ENCODE measurements at places on chromosomes 2 and 18. TPM values are rescaled to one million over a fixed set of nuclear protein-coding genes. Genes with fewer than 3 reads are reported as not detected.

DNA sequence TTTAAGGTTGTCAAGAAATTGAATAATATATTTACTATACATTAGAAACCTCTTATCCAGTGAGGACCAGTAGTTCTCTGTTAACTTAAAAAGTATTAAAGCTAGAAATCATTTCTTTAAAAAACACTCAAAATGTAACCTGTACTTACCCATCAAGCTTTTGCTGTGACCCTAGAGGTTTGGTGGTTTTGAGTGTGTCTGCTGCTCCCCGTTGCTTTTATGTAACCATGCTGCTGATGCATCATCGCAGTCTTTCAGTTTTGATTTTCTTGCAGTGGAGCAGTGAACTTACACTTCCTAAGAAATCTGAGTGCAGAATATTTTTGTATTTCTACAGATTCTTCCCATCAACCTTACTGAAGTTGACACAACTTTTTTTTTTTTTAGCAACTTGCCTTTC lies 34.2 kb downstream of the MRPS9 start:
- H3K36me3 ChIP-seq: peaks cover 17% of the 10 kb centered on the region
- no peak overlapping the region for H3K27ac ChIP-seq
- no peak for DNase-seq
- no peaks in the 10 kb centered on the region for H3K27me3 ChIP-seq
- H3K4me3 ChIP-seq: no peak overlapping the region
- no peaks in the 10 kb centered on the region for H3K4me1 ChIP-seq

DNA sequence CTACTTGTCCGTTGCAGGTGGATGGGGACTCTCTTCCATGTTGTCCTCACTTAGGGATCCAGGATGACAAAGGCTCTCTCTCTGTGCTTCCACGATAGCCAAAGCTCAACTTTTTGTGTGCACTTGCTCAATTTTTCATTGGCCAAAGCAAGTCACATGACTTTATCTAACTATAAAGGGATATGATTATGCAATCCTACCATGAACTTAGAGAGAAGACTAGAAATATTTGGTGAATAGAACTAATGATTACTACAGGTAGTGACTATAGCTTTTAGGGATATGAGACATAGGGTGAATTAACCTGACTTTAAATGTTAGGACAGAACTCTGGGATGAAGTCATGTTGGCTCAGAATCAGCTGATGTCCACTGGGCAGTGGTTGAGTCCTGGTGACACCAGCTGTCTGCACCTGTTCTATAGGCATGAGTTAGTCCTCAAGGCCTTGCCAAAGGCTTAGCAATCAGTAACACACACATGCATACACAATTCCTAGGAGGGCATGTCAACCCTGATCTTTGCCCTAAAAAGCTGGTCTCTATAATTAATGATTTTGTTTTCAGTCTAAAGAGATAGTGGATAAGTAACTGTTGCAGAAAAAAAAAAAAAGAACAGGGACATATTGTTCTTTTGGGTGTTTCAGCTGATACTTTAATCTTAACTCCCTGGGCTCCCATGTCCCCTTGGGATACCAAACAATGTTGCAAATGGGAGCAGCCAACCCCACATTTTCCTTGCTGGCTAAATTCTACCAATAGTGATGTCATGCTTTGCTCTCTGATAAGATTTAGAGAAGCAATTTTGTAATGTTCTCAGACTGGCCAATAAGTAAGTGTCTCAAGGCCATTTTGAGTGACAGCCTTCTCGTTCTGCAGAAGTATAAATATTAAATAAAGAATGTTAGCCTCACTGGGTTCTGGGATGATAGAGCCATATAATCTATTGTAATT lies 12.5 kb upstream of the HK2 start:
- no peaks in the 10 kb centered on the region for H3K27me3 ChIP-seq
- H3K4me3 ChIP-seq: no peak overlapping the region
- H3K27ac ChIP-seq: no peak overlapping the region
- no peak for DNase-seq
- no peaks in the 10 kb centered on the region for H3K36me3 ChIP-seq
- H3K4me1 ChIP-seq: no peaks in the 10 kb centered on the region

- no peak overlapping the region for H3K4me3 ChIP-seq
- H3K27me3 ChIP-seq: no peaks in the 10 kb centered on the region
- H3K36me3 ChIP-seq: no peaks in the 10 kb centered on the region
- no peaks in the 10 kb centered on the region for H3K4me1 ChIP-seq
- DNase-seq: no peak
Observed at GRCh38 chr2:130327703-130328527, 14.8 kb upstream of the IMP4 start.

- H3K36me3 ChIP-seq: no peaks in the 10 kb centered on the region
- no peaks in the 10 kb centered on the region for H3K4me1 ChIP-seq
- no peak for DNase-seq
- H3K4me3 ChIP-seq: no peak overlapping the region
- H3K27ac ChIP-seq: no peak overlapping the region
Observed at GRCh38 chr2:101231937-101232730, 20.6 kb upstream of the CNOT11 start.

DNA sequence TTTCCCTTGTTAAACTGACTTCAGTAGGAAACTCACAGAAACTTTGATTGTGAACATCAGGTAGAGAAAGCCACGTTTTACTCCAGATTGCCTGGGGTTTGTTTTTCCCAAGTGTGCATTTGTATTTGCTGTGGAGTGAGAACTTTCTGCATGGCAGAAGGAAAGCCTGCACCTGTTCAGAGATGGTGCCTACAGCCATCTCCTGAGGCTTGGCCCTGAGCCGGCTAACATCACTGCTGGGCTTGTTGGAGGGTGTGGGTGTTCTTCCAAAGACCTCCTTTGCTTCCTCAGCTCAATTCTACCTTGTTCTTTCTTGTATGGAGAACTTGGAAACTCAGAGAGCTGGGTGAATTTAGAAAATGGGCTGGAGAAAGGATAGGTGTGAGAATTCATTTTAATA lies 16.1 kb downstream of the KCNS3 start:
- H3K4me1 ChIP-seq: peaks cover 22% of the 10 kb centered on the region
- H3K27me3 ChIP-seq: no peaks in the 10 kb centered on the region
- peak overlapping the region; percentile 50 for H3K27ac ChIP-seq
- DNase-seq: peak; percentile 57

DNA sequence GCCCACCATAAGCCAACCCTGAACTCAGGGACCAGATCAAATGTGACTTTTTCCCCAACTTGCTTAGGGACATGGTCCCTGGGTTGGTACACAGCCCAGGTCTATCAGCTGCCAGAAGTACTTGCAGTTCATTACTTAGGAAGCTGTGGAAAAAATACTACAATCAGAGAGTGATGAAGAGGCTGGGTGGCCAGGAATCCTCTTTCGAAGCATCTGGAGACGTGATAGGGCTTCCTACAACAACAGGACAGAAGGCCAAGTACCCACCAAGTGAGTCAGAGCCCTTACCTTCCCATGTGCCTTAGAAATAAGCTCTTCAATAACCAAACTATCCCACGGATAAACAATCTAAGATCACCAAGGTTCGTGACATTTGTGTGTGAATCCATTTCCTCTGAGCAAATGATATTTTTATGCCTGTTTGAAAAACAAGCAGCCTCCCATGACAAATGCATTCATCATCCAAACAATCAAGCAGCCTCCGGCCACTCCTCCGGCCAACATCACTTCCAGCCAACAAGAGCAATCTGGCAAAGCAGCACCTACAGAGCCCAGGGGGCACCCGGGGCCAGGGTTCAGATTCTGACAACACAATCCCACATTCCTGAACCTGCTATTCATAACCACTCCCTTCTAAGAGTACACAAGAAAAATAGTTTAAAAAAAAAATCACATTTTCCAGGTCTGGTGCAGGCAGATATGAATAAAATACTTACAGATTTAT lies 26.4 kb downstream of the TBC1D8 start:
- H3K27me3 ChIP-seq: no peaks in the 10 kb centered on the region
- no peaks in the 10 kb centered on the region for H3K36me3 ChIP-seq
- peaks cover 66% of the 10 kb centered on the region for H3K4me1 ChIP-seq
- H3K4me3 ChIP-seq: peak overlapping the region; percentile 31

DNA sequence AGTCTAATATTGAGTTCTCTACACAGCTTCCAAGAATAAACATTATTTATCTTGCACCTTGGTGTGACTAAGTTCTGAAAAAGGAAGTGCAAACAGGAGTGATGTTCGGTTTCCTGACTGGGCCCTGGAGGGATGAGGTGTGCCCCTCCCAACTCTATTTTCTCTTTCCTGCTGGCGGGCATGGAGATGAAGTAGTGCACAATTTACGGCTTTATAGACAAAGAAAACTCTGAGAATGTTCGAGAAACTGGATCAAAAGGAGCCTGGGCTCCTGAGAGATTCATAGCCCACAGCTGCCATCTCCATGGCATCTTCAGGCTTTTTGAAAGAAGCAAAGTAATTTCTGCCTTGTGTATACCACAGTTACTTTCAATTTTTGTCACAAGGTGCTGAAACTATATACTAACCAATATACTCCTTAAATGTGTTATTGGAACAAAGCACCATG lies 22.3 kb downstream of the LRATD1 start:
- no peaks in the 10 kb centered on the region for H3K4me1 ChIP-seq
- no peak overlapping the region for H3K27ac ChIP-seq
- DNase-seq: no peak
- H3K36me3 ChIP-seq: no peaks in the 10 kb centered on the region

DNA sequence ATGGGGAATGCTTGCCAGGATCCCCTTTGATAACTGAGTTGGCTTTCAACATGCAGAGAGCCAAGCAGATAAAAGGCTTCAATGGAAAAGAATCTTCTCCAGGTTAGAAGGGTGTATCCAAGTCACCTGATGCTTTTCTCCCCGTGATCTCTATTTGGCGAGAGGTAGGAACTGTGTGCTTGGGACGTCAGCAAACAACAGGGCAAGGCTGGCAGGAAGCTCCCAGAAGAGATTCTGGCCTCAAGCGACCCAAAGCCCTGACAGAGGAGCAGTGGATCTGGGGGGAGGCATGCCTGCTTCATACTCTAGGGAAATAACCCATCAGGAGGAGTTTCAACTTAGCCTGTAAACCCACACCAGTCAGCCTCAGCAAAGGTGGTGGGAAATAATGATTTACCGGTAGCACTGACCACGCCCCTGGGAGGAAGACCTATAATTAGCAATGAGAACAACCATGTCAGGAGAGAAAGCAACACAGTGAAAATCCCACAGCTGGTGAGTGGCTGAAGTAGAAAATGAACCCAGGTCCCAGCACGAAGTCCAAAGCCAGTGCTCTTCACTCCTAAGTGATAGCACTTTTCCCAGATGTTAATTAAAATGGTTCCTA lies 76.3 kb upstream of the SEC11C start:
- H3K4me3 ChIP-seq: no peak overlapping the region
- H3K4me1 ChIP-seq: peaks cover 13% of the 10 kb centered on the region
- no peaks in the 10 kb centered on the region for H3K36me3 ChIP-seq
- DNase-seq: no peak

GRCh38 chr2:16461672-16462071 lies 204.0 kb downstream of the CYRIA start:
- H3K36me3 ChIP-seq: no peaks in the 10 kb centered on the region
- no peak for DNase-seq
- H3K4me1 ChIP-seq: no peaks in the 10 kb centered on the region
- no peaks in the 10 kb centered on the region for H3K27me3 ChIP-seq

The FSIP2 gene
- polyA plus RNA-seq: 0.01 TPM

The FSHR gene
- polyA plus RNA-seq: not detected

Measured in psoas muscle (tissue), 8 donors.